ENCODE measurements at places on chromosomes 4 and X.

DNA sequence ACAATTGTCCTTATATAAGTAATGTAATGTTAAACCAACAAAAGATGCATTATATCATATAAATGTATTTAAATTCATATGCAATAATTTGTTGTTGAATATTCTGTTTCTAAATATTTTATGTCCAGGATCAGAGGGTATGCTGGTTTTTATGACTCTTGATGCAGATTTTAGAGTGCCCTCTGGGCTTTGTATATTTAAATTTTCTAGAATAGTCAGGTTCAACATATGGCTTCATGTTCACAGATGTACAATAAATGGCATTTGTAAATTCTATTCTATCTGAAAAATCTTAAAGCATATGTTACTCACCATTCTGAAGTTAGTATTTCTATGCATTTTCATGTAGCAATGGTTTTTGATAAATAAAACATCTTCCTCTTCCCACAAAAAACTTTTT, 1555.4 kb downstream of the PCDH18 start:
- DNase-seq: no peak

DNA sequence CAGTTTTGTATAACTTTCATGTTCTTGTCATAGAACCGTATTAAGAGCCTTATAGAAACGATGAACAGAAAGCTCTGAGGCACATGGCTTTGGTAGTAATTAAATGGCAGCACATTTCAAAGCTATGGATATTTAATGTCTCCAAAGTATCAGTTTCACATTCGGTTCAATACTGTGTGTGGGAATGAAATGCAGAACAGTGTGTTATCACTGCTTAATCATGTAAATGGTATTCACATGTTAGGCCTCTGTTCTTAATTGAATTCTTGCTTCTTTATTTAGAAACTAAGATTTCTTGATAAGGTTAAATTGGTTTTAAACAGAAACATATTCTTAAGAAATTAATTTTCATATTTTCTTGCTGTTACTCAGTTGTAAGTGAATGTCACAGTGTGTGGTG, 701.0 kb upstream of the PITX2 start:
- DNase-seq: no peak

DNA sequence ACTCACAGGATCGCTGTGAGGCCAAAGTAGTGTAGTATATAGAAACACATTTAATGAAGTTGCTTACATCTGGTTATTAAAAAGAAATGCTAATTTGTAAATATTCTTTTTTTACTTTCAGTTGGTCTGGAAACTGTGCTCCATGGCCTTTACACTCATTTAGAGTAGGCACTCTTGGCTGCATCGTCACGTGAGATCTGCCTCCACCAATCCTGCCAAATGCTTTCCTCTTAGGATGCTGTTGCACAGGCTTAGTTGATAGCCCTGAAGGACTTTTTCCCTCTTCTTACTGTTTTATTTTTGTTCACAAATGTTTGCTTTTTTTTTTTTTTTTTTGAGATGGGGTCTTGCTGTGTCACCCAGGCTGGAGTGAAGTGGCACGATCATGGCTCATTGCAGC, 6.3 kb downstream of the CPE start:
- DNase-seq: no peak

DNA sequence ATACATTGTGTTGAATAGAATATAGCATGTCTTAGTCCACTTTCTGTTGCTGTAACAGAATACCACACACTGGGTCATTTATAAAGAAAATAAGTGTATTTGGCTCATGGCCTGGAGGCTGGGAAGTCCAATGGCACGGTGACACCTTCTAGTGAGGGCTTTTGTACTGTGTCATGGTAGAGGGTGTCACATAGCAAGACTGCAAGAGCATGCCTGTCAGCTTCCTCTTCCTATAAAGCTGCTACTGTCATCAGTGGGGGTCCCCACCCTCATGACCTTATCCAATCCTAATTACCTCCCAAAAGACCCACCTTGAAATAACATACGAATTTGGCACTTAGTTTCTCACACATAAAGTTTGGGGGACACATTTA, 193.2 kb downstream of the PTTG2 start:
- DNase-seq: no peak

DNA sequence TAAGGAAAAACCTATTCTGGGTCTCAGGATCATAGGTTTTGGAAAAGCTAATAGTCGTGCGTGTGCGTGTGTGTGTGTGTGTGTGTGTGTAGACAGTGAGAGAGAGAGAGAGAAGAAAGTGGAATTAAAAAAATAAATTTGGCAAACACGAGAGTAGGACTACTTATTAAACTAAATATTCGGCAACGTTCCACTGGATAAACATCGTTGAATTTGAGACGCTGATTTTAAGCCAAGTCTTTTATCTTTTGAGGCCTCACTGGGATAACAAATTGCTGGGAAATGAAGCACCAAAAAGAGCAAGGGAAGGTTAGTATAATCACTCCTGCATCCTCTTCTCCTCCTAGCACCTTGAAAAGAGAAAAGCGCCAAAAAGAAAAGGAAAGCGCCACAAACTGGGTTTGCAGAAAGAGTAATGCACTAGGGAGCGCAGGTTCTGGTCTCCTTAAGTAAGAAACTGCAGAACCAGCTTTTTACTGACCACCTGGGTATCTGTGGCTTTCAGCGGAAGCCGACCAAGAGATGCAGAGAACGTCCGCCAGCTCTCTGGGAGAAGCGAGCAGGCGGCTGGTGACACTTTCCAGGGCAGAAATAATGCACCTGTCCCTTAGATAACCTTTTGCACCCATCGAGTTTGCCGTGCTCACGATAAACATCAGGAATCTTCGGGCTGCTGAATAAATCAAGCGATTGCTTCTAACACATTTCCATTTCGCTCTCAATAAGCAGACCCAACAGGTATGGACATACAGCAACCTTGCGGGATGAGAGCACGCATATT, 3.4 kb downstream of the ATOH1 start:
- DNase-seq: no peak

- no peak for DNase-seq
Measured at GRCh38 chr4:126583509-126583908, 1049.2 kb upstream of the INTU start.

DNA sequence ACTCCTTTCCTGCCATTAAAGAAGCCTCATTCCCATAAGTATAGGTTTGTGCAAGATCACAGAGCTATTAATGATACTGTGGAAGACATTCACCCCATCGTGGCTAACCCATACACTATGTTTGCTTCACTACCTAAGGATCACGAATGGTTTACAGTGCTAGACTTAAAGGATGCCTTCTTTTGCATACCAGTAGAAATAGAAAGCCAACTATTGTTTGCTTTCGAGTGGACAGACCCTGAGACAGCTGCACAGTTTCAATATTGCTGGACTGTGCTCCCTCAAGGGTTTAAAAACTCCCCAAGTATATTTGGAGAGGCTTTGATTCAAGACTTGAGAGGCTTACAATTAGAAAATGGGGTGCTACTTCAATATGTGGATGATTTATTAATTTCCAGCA, 16.0 kb upstream of the PAPSS1 start:
- no peak for DNase-seq

DNA sequence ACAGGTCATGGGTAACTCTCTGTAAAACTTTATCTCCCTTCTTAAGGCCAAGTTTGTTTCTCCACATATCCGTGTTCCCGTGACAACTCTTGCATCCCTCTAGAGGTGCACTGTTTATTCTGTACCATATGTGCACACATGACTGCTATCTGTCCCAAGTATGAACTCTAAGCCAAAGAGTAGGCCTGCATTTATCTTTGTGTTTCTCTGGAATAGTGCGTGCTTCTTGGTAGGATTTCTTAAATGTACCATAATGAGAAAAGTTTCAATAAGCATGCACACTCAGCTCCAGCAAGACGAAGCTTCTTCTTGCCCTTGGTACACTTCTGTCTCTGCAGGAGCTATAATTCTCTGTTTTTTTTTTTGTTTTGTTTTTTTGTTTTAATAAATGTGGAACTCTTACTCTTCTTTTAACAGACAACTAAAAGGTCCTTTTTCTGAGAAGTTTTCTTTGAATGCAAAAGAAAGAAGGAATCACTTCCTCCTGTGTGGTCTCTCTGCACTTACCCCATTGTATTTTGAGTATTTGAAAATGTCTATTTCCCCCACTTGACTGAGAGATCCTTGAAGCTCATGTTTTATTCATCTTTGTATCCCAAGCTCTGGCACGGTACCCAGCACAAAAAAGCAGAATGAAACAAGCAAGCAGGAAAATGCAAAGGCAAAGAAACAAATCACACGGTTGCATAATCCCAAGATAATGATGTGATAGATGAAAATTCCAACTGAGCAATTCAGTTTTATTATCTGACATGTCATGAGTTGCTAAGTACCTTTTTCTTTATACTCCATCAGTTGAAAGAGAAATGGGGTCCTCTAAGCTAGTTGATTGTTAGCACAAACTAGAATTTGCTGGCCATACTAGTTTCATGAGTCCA, 521.9 kb upstream of the BOD1L1 start:
- DNase-seq: no peak

DNA sequence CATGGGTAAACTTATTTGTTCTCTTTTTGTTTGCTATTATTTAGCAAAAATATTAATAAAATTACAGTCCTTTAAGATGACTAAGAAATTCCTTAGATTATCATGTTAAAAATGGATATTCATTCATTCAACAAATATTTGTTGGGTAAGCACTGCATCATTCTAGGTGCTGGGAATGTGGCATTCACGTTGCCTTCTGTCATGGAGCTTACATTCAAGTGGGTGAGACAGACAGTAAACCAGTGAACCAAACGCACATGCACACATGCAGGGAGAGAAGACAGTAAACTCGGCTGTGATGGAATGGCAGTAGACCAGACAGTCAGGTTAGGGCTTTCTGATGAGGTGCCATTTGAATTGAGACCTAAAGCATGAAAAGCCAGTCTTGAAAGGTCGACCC, 91.8 kb downstream of the STOX2 start:
- no peak for DNase-seq

GRCh38 chr4:79236785-79237184, 89.1 kb downstream of the NAA11 start:
- DNase-seq: no peak

GRCh38 chr4:36064117-36064516, 180.2 kb downstream of the ARAP2 start:
- DNase-seq: no peak

DNA sequence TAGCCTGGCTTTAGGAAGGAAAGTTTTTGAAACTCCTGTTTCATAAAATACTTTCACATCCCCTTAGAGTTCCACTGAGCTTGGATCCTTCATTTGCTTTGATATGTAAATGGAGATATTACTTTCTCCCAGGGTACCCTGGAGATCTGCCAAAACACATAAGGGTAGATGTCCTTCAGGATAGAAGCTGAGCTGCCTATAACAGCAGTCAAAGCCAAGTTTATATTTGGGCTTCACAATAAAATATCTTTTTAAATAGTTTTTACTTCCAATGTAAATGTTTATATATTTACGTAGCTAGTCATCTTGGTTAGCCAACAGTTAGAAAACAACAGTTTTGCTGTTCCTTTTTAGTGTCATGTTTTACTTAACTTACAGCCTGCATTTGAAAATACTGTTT, 742.3 kb upstream of the POU3F4 start:
- DNase-seq: no peak

DNA sequence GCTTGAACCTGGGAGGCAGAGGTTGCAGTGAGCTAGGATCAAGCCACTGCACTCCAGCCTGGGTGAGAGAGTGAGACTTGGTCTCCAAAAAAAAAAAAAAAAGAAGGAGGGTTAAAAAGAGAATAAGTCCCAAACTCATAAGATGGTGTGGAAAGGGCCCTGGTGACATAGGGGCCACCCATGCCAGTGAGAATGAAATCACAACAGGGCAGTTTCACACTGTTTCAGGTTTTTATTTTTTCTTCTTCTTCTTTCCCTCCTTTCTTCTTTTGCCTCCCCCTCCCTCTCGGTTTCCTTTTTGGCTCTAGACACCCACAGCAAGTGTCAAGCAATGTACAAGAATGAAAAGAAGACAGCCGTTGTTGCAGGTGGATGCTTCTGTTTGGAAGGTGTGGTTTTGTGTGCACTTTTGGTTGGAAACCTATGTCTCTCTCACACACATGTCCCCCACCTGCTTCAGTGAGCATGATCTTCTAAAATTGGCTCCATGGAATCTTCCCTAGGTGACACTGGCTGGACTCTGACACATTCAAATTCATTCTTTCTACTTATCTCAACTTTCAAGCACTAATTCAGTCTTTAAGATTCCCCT, 14.4 kb upstream of the TLR8 start:
- DNase-seq: no peak

DNA sequence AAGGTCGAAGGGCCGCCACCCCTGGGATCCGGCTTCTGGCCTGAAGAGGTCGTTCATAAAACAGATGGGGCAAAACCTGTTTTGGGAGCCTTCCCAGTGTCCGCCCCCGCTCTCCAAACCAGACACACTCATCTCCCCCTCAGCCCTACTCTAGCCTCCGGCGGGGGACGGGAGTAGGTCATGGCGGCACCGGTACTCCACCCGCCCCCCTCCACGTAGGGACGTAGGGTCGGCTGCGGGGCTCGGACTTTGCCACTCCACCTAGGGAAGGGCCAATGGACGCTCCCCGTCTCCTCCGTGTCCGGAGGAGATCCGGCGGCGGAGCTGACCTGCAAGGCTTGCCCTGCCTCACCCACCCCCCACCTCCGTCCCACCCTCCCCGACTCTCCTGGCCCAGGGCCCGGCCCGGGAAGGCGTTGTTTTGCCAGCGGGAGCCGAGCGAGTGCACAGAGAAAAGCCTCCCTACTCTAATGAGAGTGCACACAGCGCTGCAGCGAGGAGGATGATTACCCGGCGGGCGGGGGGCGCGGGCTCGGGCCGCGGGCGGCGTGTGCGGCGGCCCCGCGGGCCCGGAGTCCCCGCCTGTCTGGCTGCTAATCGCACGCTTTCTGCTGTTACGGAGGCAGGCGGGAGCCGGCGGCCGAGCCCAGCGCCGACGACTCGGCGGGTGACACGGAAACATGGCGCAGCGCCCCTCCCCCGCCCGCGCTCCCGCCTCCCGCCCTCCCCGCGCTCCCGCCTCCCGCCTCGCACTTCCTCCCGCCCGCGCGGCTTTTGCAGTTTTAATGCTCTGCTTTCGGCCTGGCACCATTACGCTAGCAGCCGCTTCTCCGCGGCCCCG, 8.3 kb upstream of the BCOR start:
- peak; percentile 82 for DNase-seq

- no peak for DNase-seq
Measured at GRCh38 chr4:43512253-43512652, 619.7 kb downstream of the GRXCR1 start.

DNA sequence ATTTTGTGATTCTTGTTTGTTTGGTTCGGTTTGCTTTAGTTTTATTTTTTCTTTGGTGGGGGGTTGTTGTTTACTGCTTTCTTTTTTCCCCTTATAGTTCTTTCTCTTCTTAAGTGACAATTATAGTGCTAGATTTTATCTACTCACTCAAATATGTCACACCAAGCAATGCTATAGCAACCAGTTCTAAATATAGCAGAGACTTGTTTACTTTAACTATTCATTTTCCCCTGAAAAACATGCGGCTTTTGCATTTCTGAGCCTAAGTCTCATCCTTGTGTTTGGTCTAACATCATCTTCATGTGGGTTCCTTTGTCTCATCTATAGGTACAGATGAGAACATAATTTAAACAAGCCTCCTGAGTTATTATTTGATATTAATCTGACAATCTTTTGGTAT, 676.6 kb downstream of the FAT4 start:
- no peak for DNase-seq

DNA sequence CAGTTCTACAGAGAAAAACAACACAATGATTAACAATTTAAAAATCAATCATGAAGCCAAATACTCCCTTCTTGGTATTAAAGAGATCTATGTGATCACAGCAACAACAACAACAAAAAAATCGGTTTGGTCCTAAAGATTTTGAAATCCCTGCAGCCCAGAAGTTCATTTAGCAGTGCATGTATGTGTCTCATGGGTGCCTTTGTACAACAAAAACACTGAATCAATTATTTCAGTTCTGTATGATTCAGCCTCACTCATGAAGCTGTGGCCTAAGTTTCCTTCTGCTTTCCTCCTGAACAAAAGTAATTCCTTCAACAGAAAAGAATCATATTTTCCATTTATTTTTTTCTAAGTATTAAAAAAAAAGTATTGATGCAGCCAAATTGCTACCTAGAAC, 393.4 kb upstream of the NDST3 start:
- no peak for DNase-seq
